ENCODE measurements at places on chromosomes 11 and 22.

DNA sequence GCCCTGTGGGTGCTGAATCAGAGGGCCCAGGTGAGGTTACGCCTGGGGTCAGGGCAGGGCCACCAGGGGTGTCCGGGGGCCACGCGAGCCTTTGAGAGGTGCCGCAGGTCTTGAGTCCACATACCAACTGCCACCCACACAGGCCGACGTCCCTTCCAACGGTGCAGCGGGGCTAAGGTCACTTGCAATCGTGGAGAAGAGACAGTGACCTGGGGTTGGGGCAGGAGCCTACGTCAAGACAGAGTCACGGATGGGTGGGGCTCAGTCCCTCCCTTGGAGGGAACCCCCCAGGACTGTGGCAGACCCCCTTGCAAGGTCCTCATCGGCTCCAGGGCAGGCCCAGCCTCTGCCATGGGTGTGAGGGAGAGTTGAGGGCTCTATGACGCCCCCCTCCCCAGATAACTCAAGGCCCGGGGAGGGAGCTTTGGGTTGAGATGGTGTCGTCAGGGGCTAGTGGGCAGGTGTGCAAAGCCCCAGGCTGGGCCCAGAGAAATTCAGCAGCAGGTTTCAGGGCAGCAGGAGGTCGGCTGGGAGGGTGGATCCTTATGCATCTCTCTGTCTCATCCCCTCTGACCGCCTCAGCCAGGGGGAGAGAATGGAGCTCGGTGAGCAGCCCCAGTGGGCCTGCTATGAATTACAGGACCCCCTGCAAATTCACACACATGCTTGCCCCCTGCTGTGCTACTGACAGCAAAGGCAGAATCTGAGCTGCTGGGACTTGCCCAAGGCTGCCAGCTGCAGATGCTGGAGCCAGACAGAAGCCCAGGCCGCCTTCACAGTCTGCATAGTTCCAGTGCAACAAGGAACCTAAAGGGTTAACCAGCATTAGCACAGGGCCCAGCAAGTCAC lies 60.0 kb downstream of the MYEOV start:
- DNase-seq, result no peak

- no peak for DNase-seq
Measured at GRCh38 chr22:49676783-49677494, 150.7 kb downstream of the BRD1 start.

GRCh38 chr11:94673386-94673785 lies 94.8 kb upstream of the AMOTL1 start:
- DNase-seq, result no peak

GRCh38 chr11:89361734-89362133 lies 129.4 kb downstream of the NOX4 start:
- DNase-seq, result no peak
